Posterior cingulate gyrus (tissue), 11 donors: ENCODE measurements at places on chromosomes 12 and 14.

GRCh38 chr14:81211844-81212243, 8.9 kb downstream of the GTF2A1 start:
- peak; percentile 34 for DNase-seq

- no peak for DNase-seq
Observed at GRCh38 chr12:80211671-80212070, 112.3 kb downstream of the OTOGL start.

- DNase-seq, result no peak
Observed at GRCh38 chr12:50006280-50006679, 19.0 kb downstream of the RACGAP1 start.

DNA sequence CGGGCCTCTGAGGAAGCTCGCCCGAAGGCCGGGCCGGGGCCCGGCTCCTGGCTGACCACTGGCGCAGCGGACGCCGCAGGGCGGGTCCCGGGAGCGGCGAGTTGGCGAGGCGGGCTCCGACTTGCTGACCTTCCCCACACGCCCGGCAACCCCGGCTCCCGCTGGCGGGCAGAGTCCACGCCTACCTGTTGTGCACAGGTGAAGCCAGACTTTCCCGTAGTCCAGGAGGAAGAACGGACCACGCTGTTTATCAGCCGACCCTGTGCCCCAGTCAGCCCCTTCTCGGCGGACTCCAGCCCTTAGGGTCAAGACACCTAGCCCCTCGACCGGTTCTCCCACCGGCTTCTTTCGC, 407 bp downstream of the HEATR5A start:
- peak; percentile 82 for DNase-seq

GRCh38 chr14:46490238-46490685, 161.3 kb downstream of the RPL10L start:
- DNase-seq, result no peak

DNA sequence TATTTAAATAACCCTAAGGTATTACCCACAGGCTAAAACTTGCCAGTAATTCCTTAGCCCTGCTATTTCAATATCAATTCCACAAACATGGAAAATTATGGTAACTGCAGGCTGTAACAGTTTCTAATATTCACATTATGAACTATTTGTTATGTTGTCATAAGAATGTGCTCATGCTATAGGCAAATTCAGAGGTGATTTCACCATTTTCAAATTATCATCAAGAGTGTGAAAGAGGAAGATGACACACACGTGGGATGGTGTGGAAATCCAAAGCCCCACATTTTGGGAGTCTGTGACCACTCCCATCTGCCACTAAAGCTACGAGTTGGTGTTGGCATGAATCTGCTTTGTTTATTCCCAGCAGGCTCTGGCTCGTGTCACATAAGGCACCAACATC, 5.9 kb upstream of the MYO1A start:
- DNase-seq, result no peak

GRCh38 chr14:93034671-93034994, 81.1 kb downstream of the ITPK1 start:
- DNase-seq, result no peak

DNA sequence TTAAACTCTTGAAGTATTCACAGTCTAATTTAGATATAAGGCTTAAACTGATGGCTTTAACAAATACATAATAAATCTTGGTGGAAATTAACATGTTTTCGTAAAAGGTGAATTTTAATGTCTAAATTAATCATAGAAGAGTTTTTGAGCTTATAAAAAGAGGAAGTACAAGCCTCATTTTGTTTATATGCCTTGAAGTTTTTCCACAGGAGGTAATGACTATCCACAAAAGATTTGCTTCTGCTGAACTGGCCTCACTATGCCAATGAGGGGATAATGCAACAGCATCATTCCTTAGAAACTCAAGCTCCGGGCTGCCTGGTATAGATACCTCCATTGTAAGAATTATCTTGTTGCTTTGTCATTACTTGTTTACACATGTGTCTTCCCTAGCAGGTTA, 175.6 kb downstream of the DUSP6 start:
- no peak for DNase-seq

- DNase-seq, result peak; percentile 59
Observed at GRCh38 chr14:105257464-105257863, 9.1 kb downstream of the BTBD6 start.

- DNase-seq, result no peak
Observed at GRCh38 chr14:32202491-32202997, 525 bp downstream of the RNU6-8 start.

DNA sequence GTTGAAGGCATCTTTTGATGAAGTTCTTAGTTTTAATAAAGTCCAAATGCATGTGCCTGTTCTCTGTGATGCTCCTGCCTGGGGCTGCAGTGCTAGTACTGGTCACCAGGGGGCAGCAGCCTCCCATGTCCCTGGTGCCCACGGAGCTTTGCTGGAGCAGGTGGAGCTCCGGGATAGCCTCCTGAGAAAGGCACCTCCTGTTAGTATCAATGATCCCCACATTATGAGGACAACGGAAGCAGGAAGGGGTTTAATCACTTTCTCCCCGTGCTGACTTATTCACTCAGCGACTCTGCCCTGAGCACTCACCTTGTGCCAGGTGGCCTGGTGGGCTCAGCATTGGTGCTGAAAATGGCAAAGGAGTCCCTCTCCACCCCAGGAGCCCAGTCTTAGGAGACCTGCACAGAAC, 123.0 kb upstream of the PZP start:
- peak; percentile 94 for DNase-seq

- no peak for DNase-seq
Observed at GRCh38 chr14:104085032-104085888, at the start of gene ASPG. TSS of gene ASPG (plus strand) at chr14:104085700. CDS start at chr14:104085771, 71 bp downstream.

DNA sequence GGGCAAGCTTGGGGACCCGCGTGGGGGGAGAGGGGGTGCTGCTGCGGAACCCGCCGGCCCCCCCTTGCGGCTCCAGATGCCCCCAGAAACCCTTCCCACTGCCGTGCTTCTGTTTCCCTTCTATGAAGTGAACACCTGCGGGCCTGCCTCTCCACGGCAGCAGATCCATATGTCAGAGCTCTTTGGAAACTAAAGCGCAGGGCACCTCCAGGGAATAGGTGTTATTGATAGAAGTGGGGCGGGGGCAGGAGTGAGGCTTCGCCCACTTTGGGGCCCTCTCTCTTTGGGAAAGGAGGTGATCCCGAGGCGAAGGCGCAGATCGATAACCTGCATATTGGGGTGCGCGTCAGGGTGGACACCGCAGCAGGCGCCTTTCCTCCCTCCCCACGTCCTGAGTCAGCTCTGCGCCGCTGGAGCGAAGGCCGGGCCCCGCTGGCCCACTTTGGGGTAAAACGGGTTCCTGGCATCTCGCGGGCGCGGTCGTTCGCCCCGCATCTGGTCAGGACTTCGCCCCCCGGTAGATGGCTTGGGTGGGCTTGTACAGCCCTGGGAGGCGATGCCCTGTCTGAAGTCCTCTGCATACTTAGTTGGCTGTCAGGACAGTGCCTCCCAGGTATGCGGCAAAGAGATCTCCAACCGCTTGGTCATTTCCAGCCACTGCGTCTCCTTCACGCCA, 524 bp downstream of the KMT5A start:
- DNase-seq, result no peak

- no peak for DNase-seq
Observed at GRCh38 chr14:93079321-93079720, 36.4 kb downstream of the ITPK1 start.

- DNase-seq, result peak; percentile 92
Observed at GRCh38 chr12:79935021-79935623, at the start of gene PPP1R12A. TSS of gene PPP1R12A (minus strand) at chr12:79935097. CDS start at chr12:79934931, 166 bp downstream.

GRCh38 chr12:52228366-52228765, 4.7 kb upstream of the KRT7 start:
- DNase-seq, result no peak

DNA sequence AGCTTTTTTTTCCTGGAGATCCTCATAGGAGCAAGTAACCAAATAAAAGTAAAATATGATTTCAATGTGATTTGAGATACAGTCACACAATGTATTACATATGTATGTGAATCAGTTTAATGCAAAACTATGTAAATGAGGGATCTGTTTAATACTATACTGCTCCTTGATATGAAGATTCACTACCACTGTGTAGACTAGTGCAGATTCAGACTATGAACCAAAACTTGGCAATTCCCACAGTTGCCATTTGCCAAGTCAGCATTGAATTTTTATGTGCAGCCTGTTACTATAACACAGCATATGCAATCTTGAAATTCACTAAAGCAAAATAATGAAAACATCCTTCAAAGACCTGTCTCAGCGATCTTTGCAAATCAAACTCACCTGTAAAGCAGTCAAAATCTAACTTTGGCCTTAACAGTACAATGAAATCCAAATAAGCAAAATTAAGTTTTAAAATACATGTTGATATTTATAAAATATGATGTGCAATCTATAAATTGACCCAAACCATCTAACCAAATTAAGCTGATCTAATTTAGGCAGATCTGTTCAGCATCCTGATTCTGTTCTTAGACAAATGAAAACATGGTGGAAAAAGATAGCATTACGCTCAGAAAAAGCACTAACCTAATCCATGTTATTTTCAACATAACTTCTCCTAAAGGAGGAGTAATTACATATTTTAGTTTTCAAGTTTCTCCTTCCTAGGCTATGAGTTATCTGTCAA, 25.5 kb upstream of the LMNTD1 start:
- DNase-seq, result no peak

DNA sequence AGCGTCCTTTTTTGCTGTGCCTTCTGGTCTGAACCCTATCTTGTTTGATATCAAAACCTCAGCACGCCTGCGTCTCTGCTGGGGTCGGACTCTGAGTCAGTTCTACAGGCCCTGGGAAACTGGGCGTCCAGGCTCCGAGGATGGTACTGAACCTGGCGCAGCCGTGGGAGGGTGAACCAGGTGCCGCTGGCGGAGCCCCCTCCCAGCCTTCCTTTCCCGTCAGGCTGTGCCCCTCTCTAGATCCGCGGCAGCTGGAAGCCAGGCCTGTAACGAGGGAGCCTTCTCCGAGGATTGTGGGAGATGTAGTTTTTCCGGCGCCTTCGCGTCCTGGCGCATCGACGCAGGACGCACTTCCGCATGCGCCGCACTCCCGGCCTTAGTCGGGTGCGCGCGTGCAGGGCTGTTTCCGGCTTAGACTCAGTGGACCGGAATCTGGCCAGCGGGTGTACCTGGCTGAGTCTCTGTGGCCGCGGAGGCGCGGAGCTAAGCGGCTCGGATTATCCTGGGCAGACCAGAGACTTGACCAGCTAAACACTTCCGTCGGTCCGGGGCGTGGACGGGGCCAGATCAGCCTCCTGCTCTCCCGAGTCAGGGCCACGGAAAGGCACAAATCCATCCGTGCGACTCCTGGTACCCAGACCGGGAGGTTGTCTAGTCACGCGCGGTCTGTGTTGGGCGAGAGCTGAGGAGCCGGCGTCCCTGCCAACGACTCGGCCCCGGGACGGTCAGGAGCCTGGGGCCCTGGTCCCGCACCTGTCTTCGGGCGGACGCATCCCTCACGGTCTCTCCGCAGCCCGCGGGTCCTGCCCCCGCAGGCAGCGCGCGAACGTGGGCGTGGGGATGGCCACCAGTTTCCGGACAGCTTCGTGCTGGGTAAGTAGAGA, at the start of gene ZNF26:
TSS of gene ZNF26 (plus strand) at position 367 of the 884 bp plus-strand sequence. CDS start at position 841, 474 bp downstream.
- peak; percentile 90 for DNase-seq

GRCh38 chr12:1473418-1473817, 121.0 kb downstream of the FBXL14 start:
- no peak for DNase-seq

DNA sequence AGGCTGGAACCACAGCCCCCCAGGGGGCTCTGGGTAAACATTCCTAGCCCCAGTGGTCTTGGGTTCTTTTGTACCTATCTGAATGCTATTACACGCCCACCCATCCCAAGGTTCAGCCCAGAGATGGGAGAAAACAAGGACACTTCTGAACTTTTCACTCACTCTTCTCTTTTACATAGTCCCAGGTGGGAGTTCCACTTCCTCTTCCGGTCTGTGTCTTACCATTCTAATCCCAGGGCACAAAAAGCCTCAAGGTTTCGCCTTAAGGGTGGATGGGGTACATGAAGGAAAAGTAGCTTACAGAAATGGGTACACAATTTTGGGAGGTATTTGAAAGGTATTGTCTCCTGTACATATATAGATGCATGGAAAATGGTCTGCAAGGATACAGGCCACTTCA, 79.0 kb downstream of the TMEM30B start:
- DNase-seq, result no peak

DNA sequence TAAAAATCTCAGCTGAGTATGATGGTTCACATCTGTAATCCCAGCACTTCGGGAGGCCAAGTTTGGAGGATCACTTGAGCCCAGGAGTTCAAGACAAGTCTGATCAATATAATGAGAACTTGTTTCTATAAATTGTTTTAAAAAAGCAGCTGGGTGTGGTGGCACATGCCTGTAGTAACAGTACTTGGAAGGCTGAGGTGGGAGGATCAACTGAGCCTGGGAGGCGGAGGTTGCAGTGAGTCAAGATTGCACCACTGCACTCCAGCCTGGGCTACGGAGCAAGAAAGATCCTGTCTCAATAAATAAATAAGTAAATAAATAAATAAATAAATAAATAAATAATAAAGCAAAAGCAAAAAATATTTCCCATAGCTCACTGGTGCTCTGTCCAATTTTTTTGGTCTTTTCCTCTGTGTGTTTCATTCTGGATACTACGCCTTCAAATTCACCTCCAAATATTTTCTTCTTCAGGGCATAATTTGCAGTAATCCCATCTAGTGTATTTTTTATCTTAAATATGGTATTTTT, 32.7 kb upstream of the SNX6 start:
- no peak for DNase-seq
